ENCODE measurements at places on chromosomes 13 and 19.

DNA sequence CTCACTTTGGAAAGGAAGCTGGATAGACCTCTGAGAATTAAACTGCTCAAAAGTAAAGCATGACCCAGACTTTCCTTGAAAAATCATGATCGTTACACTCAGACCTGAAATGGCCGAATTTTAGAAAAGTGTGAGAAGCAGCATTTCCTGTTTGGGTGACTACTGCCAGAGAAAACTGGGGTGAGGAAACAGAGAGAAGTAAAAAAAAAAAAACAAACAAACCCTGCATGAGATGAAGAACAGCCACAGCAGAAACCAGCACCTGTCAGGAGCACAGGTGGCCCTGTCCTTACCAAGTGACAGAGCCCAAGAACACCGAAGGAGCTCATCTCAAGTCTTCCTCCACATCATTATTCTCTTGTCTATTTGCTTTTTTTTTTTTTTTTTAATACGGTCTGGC lies 12.0 kb upstream of the ADPRHL1 start:
- DNase-seq: no peak

DNA sequence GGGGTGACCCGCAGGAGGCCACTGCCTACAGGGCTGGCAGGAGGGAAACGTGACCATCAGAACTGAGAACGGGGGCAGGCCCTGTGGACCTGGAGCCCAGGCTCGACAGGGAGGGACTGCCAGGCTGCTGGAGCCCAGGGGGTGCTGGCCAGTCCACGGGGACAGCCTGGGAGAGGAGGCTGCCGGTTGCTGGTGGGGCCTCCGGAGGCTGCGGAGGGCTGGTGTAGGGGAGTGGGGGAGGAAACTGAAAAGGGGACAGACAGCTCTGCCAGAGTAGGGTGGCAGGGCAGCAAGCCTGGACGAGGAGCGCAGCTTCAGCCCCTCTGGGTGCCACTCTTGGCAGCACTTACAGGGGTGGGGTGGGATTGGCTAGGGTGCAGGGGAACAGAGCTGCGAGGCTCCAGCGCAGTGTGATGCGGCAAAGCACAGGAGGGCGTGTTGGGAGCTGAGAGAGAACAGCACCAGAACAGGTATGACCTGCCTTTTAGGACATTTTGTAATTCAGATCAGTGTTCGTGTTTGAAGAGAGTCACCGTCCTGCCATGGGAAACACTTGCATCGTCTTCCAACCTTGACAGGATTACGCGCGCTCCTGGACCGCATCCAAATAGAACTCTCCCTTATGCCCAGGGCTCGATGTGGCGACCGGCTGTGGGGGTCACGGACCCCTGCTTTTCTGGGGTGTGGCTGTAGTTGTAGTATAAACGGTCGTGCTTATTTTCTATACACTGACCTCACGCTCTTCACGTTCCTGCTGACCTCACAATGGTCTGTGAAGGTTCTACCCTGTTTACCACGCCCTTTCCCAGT lies 19.9 kb upstream of the ARHGEF7 start:
- no peak for DNase-seq

- no peak for DNase-seq
Observed at GRCh38 chr13:97574926-97575325, 141.0 kb downstream of the RAP2A start.

- DNase-seq: no peak
Observed at GRCh38 chr13:69603144-69603853, 504.3 kb upstream of the ATXN8OS start.

- DNase-seq: no peak
Observed at GRCh38 chr19:18438331-18439024, 545 bp upstream of the ISYNA1 start.

GRCh38 chr19:17938092-17938845 lies 5.5 kb downstream of the CCDC124 start:
- no peak for DNase-seq

DNA sequence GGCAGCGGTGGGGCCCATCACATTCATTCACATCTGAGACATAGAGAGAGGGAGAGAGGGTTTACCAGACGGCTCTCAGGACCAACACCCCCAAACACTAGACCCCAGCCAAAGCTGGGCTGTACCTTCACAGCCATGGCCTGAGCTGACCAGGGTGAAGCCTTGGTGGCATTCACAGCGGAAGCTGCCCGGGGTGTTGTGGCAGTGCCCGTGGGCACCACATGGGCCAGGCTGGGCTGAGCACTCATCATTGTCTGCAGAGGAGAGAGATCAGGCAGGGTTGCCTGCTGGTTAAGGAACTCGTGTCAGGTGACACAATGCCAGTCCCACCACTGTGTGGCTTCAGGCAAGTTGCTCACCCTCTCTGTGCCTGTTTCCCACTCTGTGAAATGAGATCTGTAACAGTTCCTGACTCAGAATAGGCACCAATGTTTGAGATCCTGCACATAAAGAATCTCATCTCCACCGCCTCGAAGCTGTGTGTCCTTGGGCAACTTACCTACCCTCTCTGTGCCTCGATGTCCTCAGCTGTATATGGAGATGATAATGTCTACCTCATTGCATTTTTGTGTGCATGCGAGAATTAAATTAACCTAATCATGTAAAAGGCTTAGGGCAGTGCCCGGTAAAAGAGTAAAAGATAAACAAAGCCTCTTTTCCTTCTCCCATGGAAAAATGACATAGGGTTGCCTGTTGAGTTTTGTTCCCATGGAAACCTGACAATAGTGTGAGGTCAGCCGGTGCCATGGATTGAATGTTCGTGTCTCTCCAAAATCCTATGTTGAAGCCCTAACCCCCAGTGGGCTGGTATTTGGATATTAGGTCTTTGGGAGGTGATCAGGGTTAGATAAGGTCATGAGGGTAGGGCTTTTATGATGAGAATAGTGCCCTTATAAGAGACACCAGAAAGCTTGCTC lies 22.9 kb downstream of the CCL25 start:
- no peak for DNase-seq

- DNase-seq: no peak
Observed at GRCh38 chr13:106350208-106350607, 185.3 kb downstream of the EFNB2 start.

DNA sequence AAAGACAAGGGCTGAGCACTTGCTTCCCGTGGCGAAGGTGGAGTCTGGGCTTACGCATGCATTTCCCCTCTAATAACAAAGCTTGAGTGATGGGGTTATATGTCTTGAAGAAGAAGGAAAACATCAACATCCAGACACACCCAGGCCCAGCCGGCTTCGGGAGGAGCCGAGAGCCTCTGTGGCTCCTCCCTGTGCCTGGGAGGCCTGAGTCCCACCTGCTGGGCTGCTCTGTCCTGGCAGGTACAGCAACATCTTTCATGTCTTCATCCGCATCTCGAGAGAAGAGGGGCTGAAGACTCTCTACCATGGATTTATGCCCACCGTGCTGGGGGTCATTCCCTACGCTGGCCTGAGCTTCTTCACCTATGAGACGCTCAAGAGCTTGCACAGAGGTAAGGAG lies 30.6 kb downstream of the TMEM161A start:
- DNase-seq: no peak

- DNase-seq: no peak
Observed at GRCh38 chr13:33033051-33033812, 17.0 kb downstream of the KL start.

GRCh38 chr13:39051157-39051556 lies 12.9 kb downstream of the NHLRC3 start:
- DNase-seq: peak; percentile 18

DNA sequence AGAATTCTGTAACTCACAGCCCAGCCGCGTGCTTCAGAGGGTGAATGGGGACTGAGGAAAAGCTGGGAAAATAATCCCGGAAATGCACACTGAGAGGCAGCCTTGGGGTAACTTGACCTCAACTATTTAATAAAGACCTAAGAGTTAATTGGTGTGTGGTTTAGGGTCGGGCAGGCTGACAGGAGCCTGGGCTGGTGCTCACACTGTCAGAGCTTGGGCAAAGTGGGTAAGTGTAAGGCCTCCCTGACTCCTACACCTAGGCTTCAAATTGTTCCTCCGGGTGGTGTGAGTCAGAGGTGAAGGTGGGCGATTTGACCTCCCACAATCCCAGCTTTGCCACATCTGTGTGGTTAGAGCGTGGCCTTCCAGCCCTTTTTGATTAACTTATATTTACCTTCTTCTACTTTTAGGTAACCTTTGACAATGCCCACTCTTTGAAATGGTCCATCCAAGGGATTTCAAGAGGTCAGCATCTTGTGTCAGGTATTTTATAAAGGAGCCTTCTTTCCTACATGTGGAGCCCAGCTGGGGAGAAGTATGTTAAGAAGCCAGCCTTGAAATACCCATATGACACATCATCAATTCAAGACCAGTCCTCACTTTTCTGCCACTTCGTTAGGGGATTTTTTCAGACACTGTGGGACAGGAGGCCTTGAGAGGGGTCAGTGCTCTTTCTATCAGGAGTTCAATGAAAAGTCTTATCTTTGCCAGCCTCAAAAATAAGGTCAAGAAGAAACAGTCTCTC lies 114.2 kb downstream of the NUFIP1 start:
- DNase-seq: no peak

DNA sequence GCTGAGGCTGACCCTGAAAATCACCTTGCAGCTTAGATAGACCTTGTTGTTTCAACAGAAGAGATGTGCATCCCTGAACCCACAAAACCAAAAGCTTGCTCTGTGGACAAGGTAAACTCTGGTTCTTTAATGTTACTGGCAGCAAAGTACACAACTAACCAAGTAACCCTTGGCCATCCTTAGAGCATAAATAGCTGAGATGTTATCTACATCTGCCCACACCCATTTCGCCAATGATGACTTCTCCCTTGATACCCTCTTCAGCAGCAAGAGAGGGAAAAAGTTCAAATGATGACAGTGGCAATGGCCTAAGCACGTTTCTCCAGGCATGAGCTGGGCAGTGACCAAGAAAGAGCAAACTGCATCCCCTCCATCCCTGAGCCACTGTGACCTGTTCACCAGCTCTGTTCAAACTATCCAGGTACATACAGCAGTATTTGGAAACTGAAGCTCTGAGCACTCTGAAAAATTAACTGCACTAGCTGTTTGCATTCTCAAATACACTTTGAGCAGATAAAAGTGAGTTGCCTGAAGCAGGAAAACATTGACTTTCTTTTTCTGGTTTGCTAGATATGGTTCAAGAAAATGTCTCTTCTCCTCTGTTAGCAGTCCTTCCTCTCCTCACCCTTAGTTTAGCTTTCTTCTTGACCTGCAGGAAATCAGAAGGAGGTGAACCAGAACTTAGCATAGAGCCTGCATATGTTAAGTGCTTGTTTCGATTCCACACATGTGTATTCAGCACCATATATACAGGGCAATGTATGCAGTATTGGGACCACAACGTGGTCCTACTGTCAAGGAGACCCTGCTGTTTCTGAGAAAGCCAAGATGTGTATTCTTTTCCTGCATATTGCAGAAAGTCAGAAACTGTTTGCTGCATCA lies 231.7 kb downstream of the FOXO1 start:
- DNase-seq: no peak

DNA sequence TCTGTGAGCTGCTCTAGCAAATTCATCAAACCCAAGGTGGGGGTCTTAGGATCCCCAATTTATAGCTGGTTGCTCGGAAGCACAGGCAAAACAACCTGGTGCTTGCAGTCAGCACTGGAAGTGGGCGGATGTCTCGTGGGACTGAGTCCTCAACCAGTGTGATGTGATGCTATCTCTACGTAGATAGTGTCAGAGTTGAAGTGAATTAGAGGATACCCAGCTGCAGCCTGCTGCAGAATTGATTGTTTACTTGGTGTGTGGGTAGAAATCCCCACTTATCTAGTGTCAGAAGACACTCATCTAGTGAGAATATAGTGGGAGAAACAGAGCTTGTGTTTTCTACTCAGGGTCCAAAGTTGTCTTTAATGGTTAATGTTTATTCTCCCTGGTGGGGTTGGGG lies 63.3 kb downstream of the CBY2 start:
- no peak for DNase-seq

- DNase-seq: no peak
Observed at GRCh38 chr13:40336228-40337221, 329.9 kb downstream of the FOXO1 start.

DNA sequence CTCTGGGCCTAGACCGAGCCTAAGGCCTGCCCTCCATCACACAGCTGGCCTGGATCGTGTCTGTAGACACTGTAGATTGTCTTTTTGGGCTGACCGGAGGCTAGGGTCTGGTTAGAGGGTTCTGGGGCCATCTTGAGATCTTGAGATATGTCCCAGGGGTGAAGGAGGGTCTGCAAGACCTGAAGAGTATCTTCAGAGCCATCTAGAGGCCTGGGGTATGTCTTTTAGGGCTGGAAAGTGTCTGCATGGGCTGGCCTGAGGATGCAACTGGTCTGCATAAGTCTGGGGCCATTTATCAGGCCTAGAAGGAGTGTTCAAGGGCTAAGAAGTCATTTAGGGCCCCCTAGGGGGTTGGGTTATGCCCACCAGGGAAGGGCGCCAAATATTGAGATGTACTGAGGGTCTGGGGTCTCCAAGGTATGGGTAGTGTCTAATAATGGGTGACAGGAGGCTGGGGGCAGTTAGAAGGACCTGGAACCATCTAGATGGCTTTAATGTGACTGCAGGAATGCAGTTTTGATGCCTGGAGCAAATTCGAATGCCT lies 555 bp downstream of the SCAF1 start:
- no peak for DNase-seq

GRCh38 chr19:36851898-36852297 lies 1.2 kb downstream of the ZNF345 start:
- no peak for DNase-seq

DNA sequence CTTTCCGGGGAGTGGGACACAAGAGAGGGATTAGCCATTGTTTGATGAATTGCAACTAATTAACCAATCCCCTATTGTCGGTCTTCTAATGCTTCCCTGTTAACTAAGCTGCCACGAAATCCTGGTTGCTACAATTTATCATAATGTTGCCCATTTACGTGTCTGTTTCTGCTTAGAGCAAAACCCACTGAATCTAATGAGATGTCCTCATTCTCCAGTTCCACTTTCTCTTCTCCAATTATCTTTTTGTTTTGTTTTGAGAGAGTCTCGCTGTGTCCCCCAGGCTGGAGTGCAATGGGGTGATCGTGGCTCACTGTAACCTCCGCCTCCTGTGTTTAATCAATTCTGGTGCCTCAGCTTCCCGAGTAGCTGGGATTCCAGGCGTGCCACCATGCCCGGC lies 5.2 kb upstream of the DPP9 start:
- DNase-seq: no peak

GRCh38 chr19:28841531-28841930 lies 371.4 kb downstream of the UQCRFS1 start:
- no peak for DNase-seq

DNA sequence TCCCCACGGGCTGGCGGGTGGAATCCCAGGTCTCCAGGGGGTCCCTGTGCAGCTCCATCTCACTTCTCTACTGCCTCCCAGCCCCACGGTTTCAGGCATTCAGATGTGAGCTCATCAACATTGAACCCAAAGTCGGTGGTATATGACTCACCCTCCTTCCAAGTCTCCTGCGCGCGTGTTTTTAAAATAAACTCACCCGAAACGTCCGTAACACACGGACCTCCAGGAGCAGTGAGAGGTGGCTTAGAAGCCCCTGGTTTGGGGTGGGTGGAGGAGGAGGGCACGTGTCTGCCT lies 14.0 kb upstream of the CRTC1 start:
- DNase-seq: no peak

GRCh38 chr13:114066956-114067355 lies 65.5 kb downstream of the RASA3 start:
- DNase-seq: no peak
